ENCODE measurements at places on chromosomes 1 and 21. TPM values are rescaled to one million over a fixed set of nuclear protein-coding genes. Genes with fewer than 3 reads are reported as not detected.

- no peak for DNase-seq
Observed at GRCh38 chr1:11738783-11739182, 2.8 kb downstream of the AGTRAP start.

The CLEC20A gene
- total RNA-seq: not detected

The HSPA6 gene
- 0.61 TPM for total RNA-seq

The MX1 gene
- total RNA-seq: 365 TPM

DNA sequence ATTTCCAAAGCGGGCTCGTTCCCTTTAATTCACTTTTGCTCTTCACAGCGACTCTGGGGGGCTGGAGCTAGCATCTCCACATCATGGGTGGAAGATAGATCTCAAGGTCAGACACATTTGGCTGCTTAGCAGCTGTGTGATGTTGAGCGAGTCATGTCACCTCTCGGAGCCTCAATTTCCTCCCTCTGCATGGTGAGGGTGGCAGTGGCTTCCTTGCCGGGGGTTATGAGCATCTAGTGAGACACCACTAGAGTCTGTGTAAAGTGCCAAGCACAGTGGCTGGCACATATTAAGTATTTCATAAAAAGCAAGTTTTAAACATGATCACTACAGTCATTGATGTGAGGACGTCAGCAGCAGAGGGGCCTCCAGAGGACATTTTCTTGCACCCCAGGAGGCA lies 16.9 kb upstream of the ECE1 start:
- DNase-seq: no peak

Measured in activated naive CD4-positive, alpha-beta T cell treated with anti-CD3 and anti-CD28 coated beads, Interleukin-2, amount 50 U/mL, for 72 hours (primary cell).